Activated CD4-positive, alpha-beta T cell treated with anti-CD3 and anti-CD28 coated beads, Interleukin-2, amount 50 U/mL, for 24 hours (primary cell): ENCODE measurements at places on chromosomes 4 and X.

GRCh38 chr4:144750348-144750747, 104.4 kb downstream of the HHIP start:
- no peak for DNase-seq

DNA sequence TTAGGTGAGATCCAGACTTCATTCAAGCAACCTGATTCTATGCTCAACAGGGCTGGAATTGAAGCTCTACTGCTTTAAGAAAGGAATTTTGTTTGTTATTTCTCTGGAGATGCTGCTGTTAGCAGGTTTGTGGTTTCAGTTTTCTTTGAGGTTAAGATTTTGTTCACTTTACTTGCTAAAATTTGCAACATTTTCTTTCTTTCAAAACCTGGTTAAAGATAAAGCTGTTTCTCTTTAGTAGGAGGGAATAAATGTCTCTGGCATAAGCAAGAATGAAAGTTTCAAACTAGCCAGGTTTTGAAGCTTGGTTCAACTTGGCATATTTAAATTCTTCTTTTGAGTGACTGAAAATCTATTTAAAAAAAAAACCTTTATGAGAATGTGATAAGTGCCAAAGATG, 660.6 kb upstream of the NR3C2 start:
- DNase-seq, result no peak

DNA sequence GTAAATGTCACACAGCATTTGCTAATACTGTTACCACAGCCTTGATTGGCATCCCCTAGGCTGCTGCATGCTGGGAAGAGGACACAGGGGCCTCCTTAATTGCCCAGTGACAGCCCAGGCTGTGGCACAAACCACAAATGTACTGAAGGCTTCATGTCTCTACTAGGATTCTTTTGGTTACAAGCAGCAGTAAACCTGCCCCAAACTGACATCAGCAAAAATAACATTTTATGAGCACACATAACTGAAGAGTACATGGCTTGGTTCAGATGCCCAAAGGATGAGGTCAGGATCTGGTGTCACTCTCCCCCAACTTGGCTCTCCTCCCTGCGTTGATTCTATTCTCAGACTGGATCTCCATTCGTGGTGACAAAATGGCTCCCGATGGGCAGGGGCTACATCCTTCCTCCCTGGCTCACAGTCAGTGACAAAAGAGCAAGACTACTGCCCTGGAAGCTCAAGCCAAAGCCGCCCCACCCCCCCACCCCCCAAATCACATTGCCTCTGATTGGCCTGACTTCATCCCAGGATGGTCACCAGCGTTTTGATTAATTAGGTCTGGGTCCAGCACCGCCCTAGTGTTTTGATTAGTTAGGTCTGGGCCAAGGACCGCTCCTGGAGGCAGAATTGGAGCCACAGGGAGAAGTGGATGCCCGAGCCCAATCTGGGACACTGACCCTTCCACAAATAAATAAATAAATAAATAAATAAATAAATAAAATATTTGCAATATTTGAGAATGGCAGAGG, 180.5 kb upstream of the RBPJ start:
- no peak for DNase-seq

GRCh38 chr4:152943672-152944071, 7.5 kb downstream of the FHDC1 start:
- DNase-seq, result no peak

- no peak for DNase-seq
Measured at GRCh38 chr4:185598846-185599552, 63.7 kb upstream of the PDLIM3 start.

- no peak for DNase-seq
Measured at GRCh38 chrX:118211891-118212816, 95.5 kb upstream of the KLHL13 start.

DNA sequence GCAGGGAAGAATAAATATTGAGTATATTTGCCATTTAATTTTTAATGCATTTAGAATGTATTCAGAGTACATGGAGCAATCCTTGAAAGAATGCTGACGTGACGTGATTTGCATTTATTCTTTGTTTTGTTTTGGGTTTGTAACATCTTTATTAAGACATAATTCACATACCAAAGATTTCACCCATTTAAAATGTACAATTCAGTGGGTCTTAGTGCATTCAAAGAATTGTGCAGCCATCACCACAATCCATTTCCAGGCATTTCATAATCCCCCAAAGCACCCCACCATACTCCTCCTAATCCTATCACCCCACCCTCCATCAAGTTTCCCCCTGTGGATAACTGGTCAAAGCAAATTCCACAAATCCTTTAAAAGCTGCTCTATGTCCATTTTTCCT, 87.4 kb downstream of the FAM9B start:
- DNase-seq, result no peak

DNA sequence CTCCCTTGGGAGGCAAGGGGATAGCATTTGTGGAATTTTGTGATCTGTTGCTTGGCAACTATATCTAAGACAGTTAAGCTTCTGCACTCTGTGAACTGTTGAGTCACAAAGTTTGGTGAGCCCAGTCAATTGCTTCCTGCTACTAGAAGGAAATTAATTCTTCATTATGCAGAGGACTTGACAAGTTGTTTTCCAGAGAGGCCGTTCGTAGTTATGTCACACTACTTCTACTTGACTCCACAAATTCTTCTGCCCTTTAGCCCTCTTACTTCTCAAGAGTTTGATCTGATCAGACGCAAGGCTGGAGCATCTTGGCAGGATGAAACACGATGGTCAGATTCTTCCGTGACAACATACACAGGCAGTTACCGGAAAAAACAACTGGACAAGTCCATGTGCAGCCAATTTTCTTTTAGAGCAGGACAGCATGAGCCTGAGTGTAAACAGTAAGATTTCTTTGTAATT, at the start of gene C4orf51:
Gene C4orf51, plus strand, starts transcription at position 156 of the 465 bp plus-strand sequence. Its CDS starts 58 bp downstream, at position 214.
- DNase-seq, result no peak

DNA sequence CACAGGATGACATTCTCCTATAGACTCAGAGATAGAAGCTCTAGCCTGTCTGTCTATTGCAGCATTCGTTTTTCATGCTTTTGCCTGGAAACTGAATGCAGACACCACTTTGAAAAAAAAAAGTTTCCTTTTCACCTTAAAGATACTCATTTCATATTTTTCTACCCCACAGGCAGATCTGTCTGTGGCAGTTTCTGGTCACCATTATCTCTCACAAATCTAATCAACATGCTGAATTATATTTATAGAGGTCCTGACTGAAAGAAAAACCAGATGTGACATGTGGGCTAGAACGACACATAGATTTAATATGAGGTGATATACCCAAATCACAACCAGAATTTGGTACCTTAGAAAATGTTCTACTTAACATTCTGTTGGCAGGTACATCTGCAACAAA, 28.2 kb downstream of the ADGRG4 start:
- DNase-seq, result no peak

DNA sequence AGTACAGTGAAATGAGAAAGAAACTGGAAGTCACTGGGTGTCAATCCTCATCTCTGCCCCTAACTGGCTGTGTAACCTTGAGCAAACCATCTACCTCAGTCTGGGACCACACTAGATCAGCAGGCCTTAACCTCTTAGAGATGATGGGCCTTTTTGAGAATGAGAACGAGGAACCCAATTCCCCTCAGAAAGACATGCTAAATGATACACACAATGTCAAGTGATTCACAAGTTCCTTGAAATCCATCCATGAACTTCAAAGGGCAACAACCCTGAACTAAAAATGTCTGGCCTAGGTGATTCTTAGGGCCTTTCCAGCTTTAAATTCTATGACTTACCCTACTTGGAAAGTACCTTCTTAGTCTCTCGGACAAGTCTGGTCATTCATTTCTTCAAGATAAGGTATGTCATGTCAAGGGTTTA, 47.4 kb downstream of the ACSL4 start:
- DNase-seq, result no peak

GRCh38 chr4:119597377-119597776, 31.2 kb downstream of the PDE5A start:
- no peak for DNase-seq

- no peak for DNase-seq
Measured at GRCh38 chr4:122917731-122918130, 4.7 kb downstream of the NUDT6 start.

DNA sequence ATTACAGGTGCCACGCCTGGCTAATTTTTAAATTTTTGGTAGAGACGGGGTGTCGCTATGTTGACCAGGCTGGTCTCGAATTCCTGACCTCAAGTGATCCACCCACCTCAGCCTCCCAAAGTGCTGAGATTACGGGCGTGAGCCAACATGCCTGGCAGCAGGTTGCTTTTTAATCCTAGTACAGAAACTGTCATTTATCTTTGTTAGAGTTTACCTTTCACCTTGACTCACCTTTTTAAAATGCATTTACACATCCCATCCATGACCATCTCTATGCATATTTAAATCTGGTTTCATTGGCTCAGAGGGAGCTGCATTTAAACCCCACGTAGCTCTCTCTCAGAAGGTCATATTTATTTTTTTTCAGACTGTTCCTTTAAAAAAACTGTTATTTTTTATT, 31.9 kb downstream of the SLC16A2 start:
- no peak for DNase-seq

- DNase-seq, result no peak
Measured at GRCh38 chr4:148079961-148080360, 348.1 kb downstream of the ARHGAP10 start.

- DNase-seq, result no peak
Measured at GRCh38 chr4:38002451-38003071, 42.4 kb downstream of the PTTG2 start.

- DNase-seq, result no peak
Measured at GRCh38 chr4:17094159-17094875, 195.9 kb upstream of the LDB2 start.

DNA sequence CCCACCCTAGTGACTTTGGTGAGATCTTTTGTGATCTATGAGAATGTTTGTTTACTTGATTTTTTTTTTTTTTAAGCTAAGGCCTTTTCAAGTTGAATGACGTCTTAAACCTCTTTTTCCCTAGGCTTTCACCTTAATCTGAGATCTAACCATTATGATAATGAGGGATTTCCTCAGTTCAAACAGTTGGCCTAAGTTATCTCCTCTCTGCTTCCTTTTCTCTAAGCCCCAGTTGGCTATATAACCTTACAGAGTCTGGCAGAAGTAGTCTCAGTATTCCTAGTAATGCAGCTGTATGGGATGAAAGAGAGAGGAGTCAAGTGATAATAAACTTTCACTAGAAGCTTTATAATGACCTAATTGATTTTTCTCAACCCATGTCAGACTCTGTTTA, 99.0 kb downstream of the STIM2 start:
- DNase-seq, result no peak

GRCh38 chr4:124435274-124435950, 277.1 kb downstream of the ANKRD50 start:
- no peak for DNase-seq
